ENCODE measurements at places on chromosomes 6 and 20.

- DNase-seq = no peak
Measured at GRCh38 chr6:139109558-139109957, 25.3 kb upstream of the HECA start.

DNA sequence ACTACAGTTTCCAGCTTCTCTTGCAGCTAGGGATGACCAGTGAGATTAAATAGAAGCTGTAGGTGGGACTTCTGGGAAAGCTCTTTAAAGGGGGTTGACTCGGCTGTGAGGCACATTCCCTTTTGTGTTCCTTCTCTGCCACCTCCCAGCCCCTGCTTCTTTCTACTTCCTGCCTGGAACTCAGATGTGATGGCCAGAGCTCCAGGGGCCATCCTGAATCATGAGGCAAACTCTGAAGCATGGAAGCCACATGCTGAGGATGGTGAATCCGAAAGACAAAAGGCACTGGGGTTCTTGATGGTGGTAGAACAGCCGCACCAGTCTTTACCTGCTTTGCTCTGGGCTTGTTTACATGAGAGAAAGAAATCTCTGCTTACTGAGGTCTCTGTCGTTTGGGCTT lies 9.1 kb downstream of the CEBPB start:
- DNase-seq = no peak

GRCh38 chr6:49252901-49253300 lies 210.2 kb downstream of the MMUT start:
- DNase-seq = no peak

GRCh38 chr20:17129089-17129488 lies 97.8 kb upstream of the PCSK2 start:
- DNase-seq = no peak

GRCh38 chr6:35922139-35922554 lies 1.2 kb upstream of the SRPK1 start:
- no peak for DNase-seq

DNA sequence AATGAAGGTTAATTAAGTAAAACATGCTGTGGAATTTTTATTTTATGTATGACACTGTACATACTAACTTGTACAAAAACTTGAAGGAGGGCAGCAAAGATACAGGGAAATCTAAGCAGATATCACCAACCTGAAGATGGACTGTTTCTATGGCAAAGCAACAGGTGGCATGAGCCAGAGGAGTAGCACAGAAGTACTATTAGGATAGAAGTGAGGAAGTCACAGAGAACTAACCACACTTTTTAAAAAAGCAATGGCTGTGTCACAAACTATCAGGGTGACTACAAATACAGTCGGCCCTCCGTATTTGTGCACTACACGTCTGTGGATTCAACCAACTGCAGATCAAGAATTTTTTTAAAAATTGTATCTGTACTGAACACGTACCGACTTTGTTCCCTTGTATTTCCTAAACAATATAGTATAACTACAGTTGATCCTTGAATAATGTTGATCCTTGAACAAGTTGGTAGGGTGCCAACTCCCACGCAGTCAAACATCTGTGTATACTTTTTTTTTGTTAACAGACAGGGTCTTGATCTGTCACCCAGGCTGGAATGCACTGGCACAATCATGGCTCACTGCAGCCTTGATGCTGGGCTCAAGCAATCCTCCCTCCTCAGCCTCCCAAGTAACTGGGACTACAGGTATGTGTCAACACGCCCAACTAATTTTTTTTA lies 61.0 kb downstream of the NUDT3 start:
- DNase-seq = no peak

DNA sequence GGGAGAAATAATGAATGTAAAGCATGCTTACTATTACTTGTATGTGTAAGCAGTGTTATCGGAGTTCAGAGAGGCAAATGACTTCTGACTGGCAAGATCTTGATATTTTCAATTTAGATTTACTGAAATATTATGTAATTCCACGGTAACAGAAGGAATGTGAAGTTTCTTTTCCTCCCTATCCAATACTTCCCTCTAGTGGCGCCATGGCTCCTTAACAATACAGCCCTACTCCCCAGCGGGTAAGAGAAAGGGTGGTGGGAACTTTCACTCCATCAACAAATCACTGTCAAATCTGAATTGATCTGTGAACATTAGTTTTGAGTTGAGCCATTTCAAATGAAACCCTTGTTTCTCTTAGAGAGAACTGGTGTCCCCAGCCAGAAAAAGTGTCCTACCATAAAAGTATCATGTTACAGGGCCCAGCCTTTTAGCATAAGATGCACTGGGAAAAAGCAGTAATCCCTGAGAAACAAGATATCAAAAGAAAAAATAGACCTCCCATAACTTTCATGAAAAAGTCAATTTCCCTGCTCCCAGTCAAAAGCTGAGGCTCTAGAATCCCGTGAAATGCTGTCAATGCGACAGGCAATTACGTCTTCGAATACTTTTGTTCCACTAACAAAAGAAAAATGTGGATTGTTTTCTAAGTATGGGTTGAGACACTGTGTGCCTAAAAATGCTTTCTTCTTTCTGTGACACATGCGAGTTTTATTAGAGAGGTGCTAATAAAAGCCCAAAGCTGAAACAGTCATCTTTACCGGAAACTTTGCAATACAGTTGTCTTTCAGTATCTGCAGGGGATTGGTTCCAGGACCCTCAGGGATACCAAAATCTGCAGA lies 12.9 kb downstream of the COX7A2 start:
- no peak for DNase-seq

DNA sequence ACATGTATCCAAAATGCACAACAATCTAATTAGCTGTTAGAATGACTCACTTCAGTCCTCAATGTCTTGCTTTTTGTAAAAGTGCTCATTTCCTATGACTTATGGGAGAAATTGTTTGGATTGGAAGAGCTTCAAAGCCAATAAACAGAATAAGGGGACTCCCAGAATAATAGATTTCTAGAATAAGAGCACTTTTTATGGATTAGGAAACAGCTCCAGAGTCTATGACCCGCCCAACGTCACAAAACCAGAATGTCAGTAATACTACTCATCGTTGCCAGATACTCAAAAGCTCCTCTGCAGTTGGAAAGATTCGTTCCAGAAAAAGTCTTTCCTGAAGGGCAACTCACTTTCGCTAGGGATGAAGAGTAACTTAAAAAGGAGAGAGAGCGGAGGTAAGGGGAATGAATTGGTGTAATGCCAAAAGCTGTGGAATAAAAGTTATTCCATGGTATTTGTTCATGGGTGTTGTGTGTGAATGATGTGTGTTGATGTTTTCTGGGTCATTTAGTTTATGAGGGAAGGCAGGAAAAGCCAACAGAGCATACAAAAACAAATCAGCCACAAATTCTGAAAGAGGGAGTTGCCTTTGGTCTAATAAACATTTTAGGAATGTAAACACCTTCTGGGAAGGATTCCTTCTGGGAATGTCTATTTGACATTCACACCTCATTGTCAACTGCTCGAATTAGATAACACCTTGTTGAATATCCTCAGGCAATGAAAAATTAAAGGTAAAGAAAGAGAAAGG lies 64.6 kb downstream of the SYNE1 start:
- DNase-seq = no peak

DNA sequence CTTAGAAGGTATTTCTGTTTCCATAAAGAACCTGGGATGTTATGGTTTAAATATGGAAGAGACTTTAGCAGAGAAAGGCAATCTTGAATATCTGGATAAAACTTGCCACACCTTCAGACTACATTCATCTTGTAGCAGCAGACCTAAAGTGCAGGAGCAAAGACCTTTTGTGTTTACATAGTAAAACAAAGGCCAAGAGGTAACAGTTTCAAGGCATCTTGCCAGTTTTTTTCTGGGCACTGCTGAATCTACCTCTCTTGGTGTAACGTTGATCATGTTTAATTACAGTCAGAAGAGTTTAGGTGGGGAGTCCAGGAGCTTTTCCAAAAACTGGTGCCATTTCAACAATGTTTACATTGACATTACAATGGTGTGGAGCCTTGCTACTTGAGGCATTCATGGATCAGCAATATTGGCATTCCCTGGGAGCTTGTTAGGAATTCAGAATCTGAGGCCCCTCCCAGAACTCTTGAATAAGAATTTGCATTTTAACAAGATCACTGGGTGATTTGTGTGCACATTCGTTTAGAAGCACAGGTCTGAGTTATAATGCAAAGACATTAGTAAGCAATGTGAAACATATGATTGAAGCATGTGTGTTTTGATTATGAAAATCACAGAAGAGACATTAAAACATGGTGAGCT lies 94.5 kb downstream of the F13A1 start:
- no peak for DNase-seq

Data from globus pallidus (tissue), 1 donor.